ENCODE measurements at places on chromosomes 3 and 15.
A peak's percentile ranks its signal among the peaks of the same experiment; 100 is the strongest.

DNA sequence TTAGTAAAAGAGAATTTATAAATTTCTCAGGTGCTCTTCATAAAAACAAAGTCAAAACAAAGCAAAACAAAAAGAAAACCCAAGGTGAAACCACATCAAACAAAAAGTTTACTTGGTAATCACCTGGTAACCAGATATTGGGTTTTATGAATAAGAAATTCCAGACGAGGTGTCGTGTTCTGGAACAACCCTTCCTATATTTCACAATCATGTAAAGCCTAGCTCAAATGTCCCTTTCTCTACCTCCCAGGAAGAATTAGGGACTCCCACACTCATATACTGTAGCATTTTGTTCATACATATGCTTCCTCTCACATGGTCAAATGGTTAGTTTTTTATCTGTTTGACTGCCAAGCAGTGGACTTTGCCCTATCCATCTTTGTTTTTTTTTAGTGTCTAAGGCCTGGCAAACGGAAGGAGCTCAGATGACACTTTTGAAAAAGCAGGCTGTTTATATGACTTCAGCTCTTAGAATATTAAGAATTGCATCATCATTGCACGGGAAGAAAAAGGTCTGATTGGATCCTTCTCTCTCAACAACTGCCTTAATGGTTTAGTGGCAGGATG lies 326.7 kb upstream of the TBL1XR1 start:
- DNase-seq, result no peak

DNA sequence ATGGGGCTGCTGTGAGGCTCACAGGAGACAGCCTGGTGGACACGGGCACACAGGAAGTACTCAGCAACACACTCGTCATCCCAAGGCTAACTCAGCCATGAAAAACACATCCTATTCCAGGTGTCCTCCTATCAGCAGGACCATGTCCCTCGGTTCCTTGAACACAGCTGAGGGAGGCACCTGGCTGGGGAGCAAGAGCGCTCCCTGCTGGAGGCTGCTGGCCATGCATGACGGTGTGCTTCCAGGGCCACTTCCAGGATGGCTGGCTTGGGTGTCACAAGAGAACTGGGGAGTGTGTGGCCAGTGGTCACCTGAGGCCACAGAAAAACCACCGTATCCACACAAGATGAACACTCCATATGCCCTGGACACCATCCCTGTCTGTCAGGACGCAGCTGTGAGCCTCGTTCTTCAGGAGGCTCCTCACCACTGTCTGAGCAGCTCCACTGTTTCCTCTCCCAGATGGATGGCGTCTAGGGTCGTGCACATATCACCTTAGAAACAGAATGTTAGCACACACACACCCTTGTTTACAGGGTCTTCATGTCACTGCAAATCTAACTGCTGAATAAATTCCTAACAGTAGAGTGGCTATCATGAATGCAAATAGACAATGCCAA lies 31.0 kb downstream of the POC1A start:
- DNase-seq, result peak; percentile 64

GRCh38 chr3:56342475-56342874 lies 125.8 kb downstream of the ERC2 start:
- no peak for DNase-seq

- DNase-seq, result no peak
Observed at GRCh38 chr3:12585970-12586369, 29.1 kb downstream of the MKRN2 start.

GRCh38 chr3:25442486-25442885 lies 14.4 kb downstream of the RARB start:
- DNase-seq, result no peak

DNA sequence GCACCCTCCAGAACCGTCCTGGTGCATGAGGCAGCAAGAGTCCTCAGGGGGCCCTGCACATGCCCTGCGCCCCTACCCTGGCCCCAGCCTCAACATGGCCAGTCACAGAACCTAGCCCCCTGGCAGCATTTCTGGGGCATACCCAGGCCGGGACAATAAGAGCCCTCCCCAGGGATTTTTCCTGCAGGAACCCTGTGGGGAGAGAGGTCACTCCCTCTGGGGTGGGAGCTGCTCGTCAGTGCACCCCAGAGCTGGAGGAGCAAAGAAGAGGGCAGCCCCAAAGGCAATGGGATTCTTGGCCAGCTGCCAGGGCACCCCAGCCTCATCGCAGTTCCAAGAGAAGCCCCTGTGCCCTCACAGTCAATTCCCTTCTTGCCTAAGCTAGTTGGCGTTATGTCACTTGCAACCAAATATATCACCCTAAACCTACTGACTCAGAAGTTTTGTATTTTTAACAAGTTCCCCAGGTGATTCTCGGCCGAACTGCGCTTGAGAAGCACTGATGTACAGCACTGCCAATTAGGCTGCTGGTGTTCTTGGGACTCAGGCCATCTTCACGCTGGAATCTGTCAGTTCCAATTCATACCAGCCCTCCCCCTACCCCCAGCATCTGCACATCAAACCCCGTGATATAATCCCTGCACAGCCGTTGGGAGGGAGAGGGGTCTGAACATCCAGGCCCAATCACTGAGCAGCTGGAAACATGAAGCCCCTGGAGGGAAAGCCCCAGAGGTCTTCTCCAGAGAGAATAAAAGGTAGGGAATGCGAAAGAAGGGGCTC lies 87.5 kb upstream of the PRR20G start:
- DNase-seq, result no peak

- DNase-seq, result no peak
Observed at GRCh38 chr3:72344236-72344635, 504.0 kb downstream of the SHQ1 start.

- DNase-seq, result no peak
Observed at GRCh38 chr15:25900431-25900830, 37.3 kb upstream of the ATP10A start.

DNA sequence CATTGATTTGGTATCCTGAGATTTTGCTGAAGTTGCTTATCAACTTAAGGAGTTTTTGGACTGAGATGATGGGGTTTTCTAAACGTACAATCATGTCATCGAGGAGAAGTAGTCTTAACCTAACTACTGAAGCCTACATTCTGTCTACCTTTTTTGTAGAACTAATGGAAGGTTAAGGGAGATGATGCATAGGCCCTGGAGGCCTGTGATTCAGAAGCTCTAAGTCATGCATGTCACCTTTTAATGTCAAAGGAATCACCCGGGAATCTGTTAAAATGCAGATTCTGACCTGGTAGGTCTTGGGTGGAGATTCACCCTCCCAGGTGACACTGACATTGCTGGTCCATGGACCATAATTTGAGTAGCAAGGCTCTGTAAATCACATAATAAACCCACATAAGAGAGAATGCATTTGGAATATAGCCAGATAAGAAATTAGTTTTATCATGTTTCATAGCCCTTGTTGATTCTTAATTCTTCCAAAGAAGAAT lies 64.9 kb downstream of the GHSR start:
- DNase-seq, result no peak

- DNase-seq, result peak; percentile 60
Observed at GRCh38 chr3:183428447-183429211, at the start of gene MCF2L2. MCF2L2 (minus strand) TSS chr3:183428619; CDS start chr3:183427977, 642 bp downstream.

DNA sequence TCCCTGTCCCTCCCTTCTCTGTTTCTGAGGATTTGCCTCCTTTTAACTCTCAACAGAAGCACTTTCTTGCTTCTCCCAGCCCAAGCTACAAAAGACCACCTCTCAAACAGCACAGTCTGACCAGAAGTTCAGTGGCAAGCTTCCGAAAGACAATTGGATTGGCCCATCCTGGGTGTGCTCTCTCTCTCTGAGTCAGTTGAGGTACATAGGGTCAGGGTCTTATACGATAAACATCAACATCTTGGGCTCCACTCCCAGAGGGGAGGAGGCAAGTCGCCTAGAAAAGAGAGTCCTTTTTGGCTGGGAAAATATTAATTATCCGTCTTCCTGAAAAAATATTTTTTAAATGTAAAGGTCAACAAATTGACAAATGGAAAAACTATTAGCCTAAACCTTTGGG lies 155.8 kb downstream of the TMCO5A start:
- DNase-seq, result no peak
